ENCODE measurements at places on chromosomes 11 and 22. TPM values are rescaled to one million over a fixed set of nuclear protein-coding genes. Genes with fewer than 3 reads are reported as not detected.

The WNT11 gene
- 34.1 TPM for total RNA-seq

The MMP7 gene
- 2.5 TPM for total RNA-seq

The OR10D3 gene
- total RNA-seq = not detected

The GLYAT gene
- total RNA-seq = 6.4 TPM

The NAV2 gene
- 13.7 TPM for total RNA-seq

The PRR33 gene
- total RNA-seq = not detected

The NLRP14 gene
- total RNA-seq = not detected

The RASSF10 gene
- 0.13 TPM for total RNA-seq

The OR5T3 gene
- total RNA-seq = not detected

The CEND1 gene
- total RNA-seq = not detected

The ARFGAP3 gene
- 57.3 TPM for total RNA-seq

The RTL10 gene
- total RNA-seq = 8.4 TPM

The KDM2A gene
- total RNA-seq = 77.3 TPM

The KIRREL3 gene
- total RNA-seq = 0.13 TPM

The MFRP gene
- not detected for total RNA-seq

The RAG1 gene
- 0.35 TPM for total RNA-seq

The DERL3 gene
- 1.4 TPM for total RNA-seq

The C11orf68 gene
- 33.4 TPM for total RNA-seq

The HBG2 gene
- not detected for total RNA-seq

The NNMT gene
- 1,405 TPM for total RNA-seq

The LUZP2 gene
- 0.32 TPM for total RNA-seq

The IL10RA gene
- 32.1 TPM for total RNA-seq

The SLC16A8 gene
- total RNA-seq = not detected

The LINC01488 gene
- total RNA-seq = not detected

The SAA4 gene
- 4.1 TPM for total RNA-seq

The GUCY1A2 gene
- total RNA-seq = 6.9 TPM

The DSCAML1 gene
- 0.45 TPM for total RNA-seq

The ADAMTS8 gene
- total RNA-seq = 0.42 TPM

The GLYATL1 gene
- total RNA-seq = not detected

The CHRM1 gene
- not detected for total RNA-seq

The PEX26 gene
- total RNA-seq = 35.9 TPM

Measured in mesenteric fat pad (tissue), 1 donor.